ENCODE measurements at places on chromosomes 3 and 15. TPM values are rescaled to one million over a fixed set of nuclear protein-coding genes. Genes with fewer than 3 reads are reported as not detected.

DNA sequence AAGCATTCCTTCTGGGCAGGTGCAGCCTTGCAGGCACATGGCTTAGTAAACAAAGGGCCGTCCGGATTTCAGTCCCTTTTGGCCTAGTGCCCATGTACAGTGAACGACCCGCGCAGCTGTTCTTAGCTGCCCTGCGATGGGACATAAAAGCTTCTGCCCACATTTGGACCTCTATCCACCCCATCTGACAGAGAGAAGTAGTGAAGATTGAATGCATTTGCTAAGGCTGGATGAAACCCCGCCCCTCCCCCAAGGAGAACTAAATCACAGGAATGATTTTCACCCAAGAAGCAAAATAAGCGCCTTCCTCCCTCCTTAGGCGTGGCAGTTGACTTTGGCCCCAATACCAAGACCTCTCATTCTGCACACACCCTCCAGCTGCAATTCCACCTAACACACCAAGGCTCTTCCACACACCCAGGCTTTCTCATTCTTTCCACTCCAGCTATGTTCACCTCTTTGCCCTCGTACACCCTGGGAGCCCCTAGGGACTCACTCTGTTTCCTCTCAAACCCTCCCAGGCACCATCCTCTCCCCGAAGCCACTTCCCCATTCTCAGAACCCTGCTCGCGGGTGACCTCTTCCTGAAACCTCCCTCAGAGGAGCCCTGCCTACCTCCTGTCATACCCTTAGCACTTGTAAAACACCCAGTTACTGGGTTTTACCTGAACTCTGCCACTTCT, 14.1 kb upstream of the HRH1 start:
- H3K4me1 ChIP-seq, result peaks cover 20% of the 10 kb centered on the region
- peak; percentile 84 for DNase-seq
- no peaks in the 10 kb centered on the region for H3K36me3 ChIP-seq
- H3K27me3 ChIP-seq, result no peaks in the 10 kb centered on the region
- peak overlapping the region; percentile 16 for H3K4me3 ChIP-seq

GRCh38 chr3:98812851-98813374, 49.8 kb downstream of the ST3GAL6 start:
- no peaks in the 10 kb centered on the region for H3K36me3 ChIP-seq
- no peak overlapping the region for H3K4me3 ChIP-seq
- no peak for DNase-seq
- H3K27me3 ChIP-seq, result no peaks in the 10 kb centered on the region
- no peak overlapping the region for H3K27ac ChIP-seq

GRCh38 chr3:38723569-38724391, 74.3 kb upstream of the SCN5A start:
- H3K27ac ChIP-seq, result no peak overlapping the region
- H3K4me3 ChIP-seq, result no peak overlapping the region
- H3K36me3 ChIP-seq, result no peaks in the 10 kb centered on the region

GRCh38 chr3:87727783-87728182, 331.0 kb downstream of the CGGBP1 start:
- no peaks in the 10 kb centered on the region for H3K27me3 ChIP-seq
- H3K27ac ChIP-seq, result no peak overlapping the region
- no peak for DNase-seq
- H3K36me3 ChIP-seq, result no peaks in the 10 kb centered on the region
- H3K4me1 ChIP-seq, result no peaks in the 10 kb centered on the region

GRCh38 chr3:115790759-115791158, 167.4 kb downstream of the GAP43 start:
- no peaks in the 10 kb centered on the region for H3K4me1 ChIP-seq
- no peak for DNase-seq
- no peak overlapping the region for H3K27ac ChIP-seq

DNA sequence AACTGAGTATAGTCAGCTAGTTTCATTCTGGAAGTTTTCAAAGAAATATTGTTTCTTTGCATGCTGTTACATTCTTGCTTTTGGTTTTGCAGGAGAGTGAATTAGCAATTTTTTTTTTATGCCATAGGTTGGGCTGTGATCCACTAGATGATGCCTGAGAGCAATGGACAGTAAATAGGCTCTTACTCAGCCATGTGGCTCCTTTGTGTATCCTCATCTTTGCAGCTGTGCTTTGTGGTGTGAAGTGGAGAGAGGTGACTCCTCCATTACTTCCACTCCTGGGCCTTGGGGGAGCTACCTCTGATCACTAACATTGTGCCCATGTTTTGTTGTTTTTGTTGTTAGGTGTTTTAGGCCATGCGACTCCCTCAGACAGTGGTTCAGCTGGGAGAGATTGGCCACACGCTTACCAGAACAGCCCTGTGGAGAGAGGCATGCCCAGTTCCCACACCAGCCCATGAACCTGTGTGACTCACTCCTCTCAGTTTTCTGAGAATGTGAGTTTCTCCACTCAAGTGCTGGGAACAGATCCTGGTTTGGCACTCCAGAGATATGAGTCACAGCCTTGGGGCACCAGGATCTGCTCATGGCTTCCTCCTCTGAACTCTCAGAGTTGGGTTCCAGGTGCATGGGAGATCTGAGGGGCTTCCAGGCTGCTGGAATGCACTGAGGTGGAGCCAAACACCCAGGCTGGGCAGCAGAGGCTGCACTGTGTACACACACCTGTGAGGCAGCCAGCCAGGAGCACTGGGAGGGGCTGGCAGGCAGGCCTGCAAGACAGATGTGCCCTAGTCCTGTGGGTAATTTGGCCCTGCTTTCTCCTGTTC, 785.3 kb downstream of the ROBO2 start:
- no peak overlapping the region for H3K27ac ChIP-seq

- no peak for DNase-seq
- H3K4me3 ChIP-seq, result no peak overlapping the region
- H3K27ac ChIP-seq, result no peak overlapping the region
- H3K27me3 ChIP-seq, result no peaks in the 10 kb centered on the region
- H3K4me1 ChIP-seq, result no peaks in the 10 kb centered on the region
Measured at GRCh38 chr3:156649681-156650080, 24.7 kb upstream of the TIPARP start.

DNA sequence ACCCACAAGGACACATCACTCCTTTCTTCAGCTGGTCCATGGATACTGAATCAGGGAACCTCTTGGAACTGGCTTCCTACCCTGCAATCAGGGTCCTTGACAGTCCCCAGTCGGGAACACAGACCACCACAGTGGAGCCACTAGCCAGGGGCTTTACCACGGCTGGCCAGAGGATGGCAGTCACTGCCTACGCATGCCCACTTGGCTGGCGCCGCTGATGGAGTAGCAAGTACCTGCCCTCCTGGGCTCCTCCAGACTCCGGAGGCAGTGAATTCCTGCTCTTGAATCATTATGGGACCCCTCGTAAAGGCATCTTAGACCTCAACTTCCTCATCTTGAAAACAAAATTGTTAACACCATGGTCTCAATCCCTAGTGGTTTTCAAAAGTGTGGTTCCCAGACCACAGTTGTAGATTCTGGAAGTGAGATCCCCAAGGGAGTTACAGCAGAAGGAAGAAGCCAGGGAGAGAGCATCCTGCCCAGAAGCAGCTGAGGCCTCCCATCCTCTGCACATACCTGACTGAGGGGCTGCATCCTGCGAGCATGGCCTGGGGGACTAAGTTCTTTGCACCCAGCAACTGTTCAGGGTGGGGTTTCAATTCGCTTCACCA, 9.1 kb upstream of the SKIC8 start:
- peaks cover 16% of the 10 kb centered on the region for H3K27me3 ChIP-seq
- no peak overlapping the region for H3K4me3 ChIP-seq
- no peaks in the 10 kb centered on the region for H3K36me3 ChIP-seq

- no peaks in the 10 kb centered on the region for H3K36me3 ChIP-seq
- no peaks in the 10 kb centered on the region for H3K27me3 ChIP-seq
- H3K4me3 ChIP-seq, result no peak overlapping the region
- no peak overlapping the region for H3K27ac ChIP-seq
- DNase-seq, result no peak
Measured at GRCh38 chr3:60933824-60934223, 317.4 kb downstream of the FHIT start.

CYP11A1 gene
- not detected for total RNA-seq

GPR149 gene
- not detected for total RNA-seq

TOPBP1 gene
- total RNA-seq, result 47.7 TPM

RETNLB gene
- not detected for total RNA-seq

KNL1 gene
- 3.7 TPM for total RNA-seq

PPP1R14D gene
- not detected for total RNA-seq

MFSD1 gene
- total RNA-seq, result 32.7 TPM

RTP3 gene
- not detected for total RNA-seq

ATP13A4 gene
- 8.8 TPM for total RNA-seq

AGTR1 gene
- not detected for total RNA-seq

All from B cell (primary cell).